ENCODE measurements at places on chromosomes 5 and 9.

DNA sequence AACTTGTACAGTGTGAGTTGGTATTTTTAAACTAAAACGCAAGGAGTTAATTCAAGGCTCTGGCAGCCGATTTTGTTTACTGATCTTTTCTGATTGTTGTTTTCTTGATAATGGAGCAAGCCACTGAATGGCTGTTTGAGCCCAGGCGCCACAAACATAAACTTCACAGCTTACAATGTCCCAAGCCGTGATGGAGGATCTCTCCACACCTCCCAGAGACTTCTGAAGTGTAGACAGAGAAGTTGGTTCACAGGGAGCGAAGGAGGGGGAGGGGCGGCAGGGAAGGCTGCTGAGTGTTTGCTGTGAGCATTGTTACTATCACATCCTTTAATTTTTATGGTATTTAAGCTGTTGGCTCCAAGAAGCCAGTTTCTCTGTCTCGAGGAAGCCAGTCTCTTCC lies 14.7 kb downstream of the ISL1 start:
- no peak for DNase-seq

DNA sequence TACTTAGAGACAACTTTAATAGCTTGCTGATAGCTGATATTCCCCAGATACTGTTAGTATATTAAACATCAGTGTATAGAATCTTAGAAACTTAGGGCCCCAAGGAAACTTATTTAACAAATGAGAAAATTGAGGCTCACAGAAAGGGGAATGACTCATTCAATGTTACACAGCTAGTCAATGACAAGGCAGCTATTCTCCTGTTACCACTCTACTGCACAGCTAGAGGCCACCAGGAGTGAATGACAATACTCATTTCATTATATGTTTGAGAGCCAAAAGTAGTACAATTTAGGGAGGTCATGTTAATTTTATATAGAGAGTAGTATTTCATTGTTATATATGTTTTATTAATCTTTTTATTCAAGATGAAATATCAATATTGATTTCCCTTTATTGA lies 33.2 kb upstream of the PCDHB1 start:
- no peak for DNase-seq

DNA sequence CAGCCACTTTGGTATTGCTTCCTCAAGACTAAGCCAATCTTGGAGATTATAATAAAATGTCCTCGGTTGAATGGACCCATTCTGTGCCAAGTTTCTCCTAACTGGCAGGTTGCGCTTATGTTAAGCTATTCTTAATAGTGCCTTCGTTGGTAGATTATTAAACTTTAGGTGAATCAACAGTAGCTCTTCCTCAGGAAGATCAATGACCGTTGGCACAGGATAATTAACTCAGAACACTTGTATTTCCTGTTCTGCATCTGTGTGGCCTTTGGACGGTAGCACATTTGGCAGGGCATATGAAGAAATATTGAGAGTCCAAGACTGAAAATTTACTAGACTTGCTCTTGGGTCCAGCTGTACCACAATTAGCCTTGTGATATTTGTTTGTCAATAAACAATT lies 402.9 kb downstream of the MLLT3 start:
- DNase-seq, result no peak

DNA sequence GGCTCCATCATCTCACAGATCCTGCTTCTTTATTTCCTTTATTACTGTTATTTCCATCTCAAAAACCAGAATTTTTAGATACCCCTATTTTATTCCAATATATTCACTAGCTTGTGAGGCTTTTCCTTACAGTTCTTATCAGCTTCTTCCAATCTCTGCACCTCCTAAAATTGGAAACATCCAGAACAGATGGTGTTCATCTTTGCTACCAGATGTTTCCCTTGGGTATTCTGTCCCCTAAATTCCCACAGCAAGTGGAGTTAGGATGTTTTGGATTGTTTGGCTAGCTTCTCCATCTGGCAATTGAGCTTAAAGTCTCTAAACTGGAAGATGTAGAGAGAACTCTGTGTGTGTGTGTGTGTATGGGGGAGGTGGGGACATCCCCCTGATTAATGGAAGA lies 580.4 kb downstream of the DTWD2 start:
- DNase-seq, result no peak

DNA sequence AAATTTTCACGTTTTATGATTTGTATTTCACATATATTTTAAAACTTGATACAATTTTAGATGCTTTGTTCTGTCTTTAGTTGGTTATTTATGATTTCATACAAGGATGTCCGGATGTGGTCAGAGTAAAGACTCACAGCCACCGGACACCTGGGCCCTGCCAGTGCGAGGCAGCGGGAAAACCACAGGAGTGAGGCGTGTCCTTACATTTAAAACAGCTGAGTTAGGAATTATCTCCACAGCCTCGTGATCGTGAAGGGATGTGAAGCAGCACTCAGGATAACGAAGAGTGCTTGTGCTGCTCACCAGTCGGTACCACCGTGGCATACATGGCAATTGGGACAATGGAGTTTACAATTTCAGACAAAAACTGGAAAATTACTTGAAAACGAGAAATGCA lies 14.0 kb downstream of the SNX18 start:
- no peak for DNase-seq

- DNase-seq, result no peak
Measured at GRCh38 chr5:136202469-136203205, 9.7 kb upstream of the SMIM32 start.

- DNase-seq, result peak; percentile 62
Measured at GRCh38 chr5:79133657-79134451, 22.2 kb downstream of the BHMT start.
